ENCODE measurements at places on chromosomes 6 and 20.

DNA sequence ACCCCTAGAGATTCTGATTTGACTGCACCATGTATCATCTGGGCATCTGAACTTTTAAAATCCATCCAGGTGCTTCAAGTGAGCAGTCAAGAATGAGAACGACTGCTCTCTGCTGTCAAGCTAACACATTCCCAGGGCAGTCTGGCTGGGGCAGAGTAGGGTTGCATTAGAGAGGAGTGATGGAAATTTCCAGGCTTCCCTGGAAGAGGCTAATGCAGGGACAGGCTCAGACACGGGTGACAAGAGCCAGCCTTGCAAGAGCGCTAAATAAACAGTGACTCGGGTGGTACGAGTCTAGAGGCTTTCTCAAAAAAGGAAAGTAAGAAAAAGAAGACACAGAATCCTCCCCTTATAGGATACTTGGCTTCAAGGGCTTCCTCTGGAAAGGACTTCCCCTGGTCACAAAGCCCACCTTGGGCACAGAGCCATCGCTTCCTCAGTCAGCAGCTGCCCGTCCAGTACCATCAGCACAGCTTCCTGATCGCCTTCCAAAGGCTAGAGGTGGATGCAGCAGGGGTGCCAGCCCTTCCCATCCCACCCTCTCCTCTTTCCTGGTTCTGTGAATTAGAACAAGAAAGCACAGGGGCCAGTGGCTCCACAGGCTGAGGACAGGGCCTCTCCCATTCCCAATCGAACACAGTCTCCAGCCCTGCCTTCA, 177.4 kb upstream of the RREB1 start:
- DNase-seq: no peak

GRCh38 chr6:6790393-6790792, 201.9 kb downstream of the LY86 start:
- DNase-seq: no peak

GRCh38 chr6:45574014-45574461, 196.3 kb upstream of the SUPT3H start:
- DNase-seq: no peak

DNA sequence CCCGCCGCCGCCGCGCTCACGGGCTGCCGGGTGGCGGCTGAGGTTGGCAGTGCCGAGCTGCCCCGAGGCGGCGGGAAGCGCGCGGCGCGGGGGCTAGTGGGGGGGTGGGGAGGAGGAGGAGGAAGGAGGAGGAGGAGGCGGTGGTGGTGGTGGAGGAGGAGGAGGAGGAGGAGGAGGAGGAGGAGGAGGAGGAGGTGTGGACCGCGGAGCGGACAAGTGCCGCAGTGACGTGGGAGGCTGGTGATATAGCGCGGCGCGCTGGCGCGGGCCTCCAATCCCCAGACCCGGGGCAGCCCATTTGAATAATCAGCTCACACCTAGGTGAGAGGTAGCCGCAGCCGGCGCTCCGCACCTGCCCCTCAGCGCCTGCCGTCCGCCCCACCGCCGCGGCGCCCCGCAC, at the start of gene FOXA2:
Gene FOXA2 (minus strand): TSS at position 51 of the 400 bp plus-strand sequence. CDS start 294 bp downstream, outside the sequence.
- no peak for DNase-seq

GRCh38 chr6:111949546-111949945, 76.3 kb upstream of the FYN start:
- no peak for DNase-seq

All from stimulated activated CD4-positive, alpha-beta T cell treated with anti-CD3 and anti-CD28 coated beads, Interleukin-12 subunit alpha, Interleukin-12 subunit beta, amount 100 ng/mL, for 4 hours (primary cell).